ENCODE measurements at places on chromosomes 5 and 9.

- DNase-seq: no peak
Observed at GRCh38 chr5:59300930-59301329, 592.6 kb downstream of the PDE4D start.

GRCh38 chr5:28408186-28408585 is 1369.8 kb upstream of the CDH9 start:
- no peak for DNase-seq

- DNase-seq: no peak
Observed at GRCh38 chr5:155211764-155212163, 198.2 kb downstream of the KIF4B start.

- DNase-seq: no peak
Observed at GRCh38 chr9:8569823-8570222, 770.2 kb upstream of the DMAC1 start.

DNA sequence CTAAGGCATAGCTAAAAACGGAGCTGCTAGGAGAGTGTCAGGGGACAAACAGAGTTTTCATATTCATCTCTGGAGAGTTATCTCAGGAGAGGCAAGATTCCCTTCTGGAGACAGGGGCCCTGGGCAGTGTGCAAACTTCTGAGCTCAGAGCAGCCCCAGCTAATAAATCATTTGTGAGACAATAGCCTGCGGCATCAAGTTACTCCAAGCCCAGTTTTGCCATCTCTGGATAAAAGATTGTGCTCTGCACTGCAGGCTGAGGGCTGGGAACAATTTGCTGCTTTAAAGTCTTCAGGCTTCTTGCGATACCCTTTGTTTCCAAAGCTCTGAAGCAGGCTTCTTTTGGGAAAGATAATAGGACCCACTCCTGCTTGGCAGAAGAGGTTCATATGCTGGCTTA is 164.3 kb upstream of the BRINP1 start:
- DNase-seq: no peak

GRCh38 chr5:143448518-143448917 is 45.0 kb upstream of the NR3C1 start:
- no peak for DNase-seq

DNA sequence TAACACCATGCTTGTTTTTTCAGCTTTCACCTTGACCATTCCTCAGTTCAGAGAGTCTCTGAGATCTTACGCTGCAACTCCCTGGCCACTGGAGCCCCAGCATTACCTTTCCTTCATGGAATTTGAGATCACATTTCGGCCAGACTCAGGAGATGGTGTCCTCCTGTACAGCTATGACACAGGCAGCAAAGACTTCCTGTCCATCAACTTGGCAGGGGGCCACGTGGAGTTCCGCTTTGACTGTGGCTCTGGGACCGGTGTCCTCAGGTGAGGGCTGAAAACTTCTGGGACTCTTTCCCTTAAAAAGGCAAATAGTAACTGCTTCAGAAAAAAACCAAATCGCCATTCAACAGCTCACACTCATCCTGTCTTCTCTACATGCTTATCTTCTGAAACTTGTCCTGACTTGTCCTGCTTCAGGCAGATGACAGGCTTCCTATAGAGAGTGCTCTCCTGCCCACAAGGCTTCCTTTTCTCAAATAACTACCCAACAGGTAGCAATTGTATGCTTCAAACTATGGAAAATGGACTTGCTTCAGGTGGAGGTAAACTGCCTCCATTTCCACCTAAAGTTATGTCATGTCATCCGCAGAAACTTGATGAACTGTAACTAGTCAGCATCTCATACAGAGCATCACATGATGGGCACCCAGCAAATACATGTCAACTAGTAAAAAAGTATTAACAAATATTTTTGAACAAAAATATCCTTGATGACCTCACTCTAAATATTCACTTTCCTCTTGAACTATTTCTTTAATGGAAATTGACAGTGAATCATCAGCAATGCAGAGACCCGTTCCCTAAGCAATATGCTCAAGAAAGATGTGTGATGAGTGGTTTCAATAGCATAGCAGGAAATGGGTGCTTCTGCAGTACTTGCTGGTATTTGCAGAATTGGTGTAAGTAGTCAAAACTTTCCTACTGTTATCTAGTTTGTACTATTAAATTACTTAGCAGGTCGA is 129.2 kb downstream of the LIFR start:
- no peak for DNase-seq

- DNase-seq: no peak
Observed at GRCh38 chr5:82664732-82665131, 386.6 kb upstream of the RPS23 start.

DNA sequence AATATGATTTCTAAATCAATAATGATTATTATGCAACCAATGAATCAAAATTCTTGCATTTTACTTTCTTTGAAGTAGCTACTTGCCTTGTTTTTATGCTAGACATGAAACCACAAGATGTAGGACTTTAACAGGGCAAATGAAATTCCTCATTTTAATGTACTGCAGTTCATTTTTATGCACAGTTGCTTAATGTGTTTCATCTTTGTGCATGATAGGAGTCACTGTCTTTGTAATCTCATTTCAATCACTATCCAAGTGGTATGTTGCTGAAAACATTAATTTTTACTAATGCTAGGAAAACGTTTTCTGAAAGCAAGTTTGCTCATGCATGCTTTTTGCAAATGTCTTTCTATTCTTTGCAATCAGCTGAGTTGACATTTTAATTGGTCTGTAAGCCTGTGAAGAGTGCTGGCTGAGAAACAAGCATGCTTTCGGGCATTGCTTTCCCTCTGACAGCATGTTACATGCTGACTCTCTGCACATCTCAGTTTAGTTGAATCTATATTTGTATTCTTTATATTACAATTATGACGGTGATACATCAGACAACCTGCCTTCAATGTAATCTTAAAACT is 535.0 kb upstream of the CDH18 start:
- no peak for DNase-seq

DNA sequence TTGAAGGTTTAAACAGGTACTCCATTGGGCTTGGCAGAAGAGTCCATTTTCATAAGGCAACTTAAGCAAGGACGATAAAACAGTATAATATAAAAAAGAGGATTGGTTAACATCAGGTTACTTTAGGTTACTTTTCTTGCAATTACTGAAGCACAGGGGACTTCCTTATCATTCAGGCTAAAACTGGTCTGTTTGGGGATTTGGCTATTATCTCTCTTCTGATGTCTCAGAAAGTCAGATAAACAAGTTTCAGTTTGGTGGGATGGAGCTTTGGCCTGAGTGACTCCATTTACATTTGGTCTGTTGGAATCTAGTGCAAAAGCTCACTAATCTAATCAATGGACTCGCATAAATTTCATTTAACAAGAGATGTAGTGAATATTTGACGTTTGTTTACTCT is 8.0 kb downstream of the GAPT start:
- DNase-seq: no peak

DNA sequence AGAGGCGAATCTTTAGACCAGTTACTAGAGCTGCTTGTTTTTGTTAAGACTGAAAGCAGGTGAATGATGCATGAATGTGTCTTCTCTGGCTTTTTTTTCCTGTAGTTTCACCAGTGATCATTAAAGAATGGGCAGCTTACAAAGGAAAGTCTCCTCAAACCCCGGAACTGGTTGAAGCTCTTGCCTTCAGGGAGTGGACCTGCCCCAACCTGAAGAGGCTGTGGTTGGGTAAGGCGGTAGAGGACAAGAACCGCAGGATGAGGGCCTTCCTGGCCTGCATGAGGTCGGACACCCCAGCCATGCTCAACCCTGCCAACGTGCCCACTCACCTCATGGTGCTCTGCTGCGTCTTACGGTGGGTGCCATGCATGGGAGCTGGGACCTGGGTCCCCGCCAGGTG is 33.3 kb upstream of the PHF2 start:
- no peak for DNase-seq

DNA sequence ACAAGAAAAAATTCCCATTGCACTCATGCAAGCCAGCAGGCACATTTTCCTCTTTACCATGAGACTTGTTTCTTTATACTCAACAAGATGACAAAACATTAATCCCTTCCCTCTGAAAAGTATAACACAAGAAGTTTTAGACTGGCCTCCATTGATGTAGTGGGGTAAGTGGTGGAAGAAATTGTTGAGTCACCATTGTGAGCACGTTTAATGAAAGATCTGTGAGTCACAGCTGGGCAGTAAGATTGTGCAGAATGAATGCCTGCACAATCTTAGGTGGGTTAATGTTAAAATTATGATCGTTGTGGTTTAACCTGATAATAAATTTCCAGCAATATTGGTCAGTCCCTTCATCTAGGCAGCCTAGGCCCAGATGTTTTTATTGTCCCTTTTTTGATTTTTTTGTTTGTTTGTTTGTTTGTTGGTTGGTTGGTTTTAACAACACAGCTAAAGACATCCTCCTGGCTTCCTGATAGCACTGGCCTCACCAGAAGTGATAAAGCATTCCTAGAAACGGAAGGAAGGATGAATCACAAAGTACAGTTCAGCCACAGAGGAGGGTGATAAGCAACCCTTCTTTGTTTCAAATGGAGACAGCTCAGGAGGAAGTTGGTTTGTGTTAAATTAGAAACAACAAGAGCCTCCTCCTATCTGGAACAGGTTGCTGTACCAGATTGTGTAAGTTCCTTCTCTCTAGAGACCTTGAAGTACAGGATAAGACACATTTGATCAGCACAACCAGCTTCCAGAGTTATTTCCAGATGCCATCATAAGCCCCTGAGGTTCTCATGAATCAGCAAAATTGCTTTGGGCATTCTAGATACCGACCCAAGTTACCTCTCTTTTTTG is 40.3 kb downstream of the SLC24A2 start:
- DNase-seq: no peak

DNA sequence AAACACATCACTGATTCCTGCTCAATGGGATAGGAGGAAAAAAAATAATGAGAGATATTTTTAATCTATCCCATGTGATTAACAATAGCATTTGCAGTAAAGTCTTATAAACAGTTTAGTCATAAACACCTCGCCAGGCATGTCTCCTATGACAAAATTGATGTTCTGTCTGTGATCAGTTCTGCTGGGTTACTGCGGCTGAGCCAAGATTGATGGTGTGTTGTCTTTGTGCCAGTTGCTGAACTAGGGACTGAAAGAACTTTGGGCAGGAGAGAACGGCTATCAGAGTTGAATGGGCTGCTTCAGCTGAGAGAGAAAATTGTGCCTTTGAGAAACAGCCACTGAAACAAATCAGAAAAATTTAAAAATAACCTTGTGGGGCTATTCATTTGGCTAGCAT is 37.3 kb upstream of the MAMDC2 start:
- no peak for DNase-seq

DNA sequence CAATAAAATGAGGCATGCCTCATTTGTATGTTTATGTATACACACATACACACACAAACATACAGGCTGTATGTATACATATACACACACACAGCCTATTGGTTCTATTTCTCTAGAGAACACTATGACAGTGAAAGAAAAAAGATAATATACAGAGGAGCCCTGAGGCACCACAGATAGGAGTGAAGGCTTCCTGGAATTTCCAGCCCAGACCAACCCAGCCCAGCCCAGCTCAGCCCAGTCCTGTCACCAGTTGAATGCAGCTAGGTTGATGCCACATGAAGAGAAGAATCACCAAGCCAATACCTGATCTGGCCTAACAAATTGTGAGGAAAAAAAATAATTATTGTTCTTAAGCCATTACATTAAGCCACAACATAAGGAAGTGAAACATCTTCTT is 126.9 kb upstream of the PDE4D start:
- DNase-seq: no peak

DNA sequence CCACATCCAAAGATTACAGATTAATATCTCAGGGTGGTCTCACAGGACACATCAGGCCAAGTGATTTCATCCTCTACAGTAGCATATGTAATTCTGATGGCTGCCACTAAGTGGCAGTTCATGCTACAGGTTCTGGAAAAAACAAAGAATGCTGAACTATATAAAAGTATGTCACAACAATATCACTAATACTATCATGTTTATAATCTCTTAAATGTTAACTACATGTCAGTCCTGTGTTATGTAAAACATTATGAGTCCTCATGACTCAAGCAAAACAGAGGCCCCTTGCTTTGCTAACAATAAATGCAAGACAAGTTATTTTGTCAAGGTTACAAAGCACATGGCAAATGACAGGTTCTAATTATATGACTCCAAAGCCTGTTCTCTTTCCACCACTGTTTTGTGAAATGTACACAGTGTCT is 233.2 kb downstream of the FBXL17 start:
- DNase-seq: no peak

- DNase-seq: no peak
Observed at GRCh38 chr5:73917433-73917832, 291.4 kb downstream of the ARHGEF28 start.

DNA sequence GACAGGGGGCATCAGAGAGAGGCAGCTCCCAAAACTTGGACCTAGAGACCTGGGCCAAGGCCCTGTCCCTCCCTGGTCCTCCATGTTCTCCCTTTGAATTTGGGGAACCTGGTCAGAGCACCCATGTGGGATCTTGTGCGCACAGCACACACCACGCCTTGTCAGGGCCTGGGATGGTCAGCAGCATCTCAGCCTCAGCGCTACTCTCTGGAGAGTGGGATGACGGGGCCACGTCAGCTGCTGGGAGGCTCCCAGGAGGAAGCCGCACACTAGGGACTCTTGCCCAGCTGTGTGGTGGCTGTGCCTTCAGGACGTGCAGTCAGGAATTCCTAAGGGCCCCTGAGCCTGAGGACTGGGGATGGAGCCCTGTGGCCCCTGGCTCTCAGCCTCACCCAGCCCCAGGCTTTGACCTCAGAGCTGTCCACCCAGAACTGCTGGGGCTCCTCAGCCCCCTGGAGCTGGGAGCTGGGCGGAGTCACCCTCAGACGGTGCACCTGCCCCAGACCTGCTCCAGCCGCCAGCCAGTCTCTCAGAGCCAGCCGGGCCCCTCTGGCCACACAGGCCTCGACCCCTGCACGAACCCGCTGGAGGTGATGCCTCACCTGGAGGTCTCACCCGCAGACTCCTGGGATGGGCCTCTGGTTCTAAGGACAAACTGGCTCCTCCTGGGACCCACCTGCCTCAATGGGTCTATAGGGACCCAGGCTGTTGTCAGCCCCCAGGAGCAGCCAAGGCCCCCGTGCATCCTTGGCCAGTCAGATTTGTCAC is 38.3 kb upstream of the EGFL7 start:
- DNase-seq: no peak

- no peak for DNase-seq
Observed at GRCh38 chr5:177553671-177554429, 513 bp downstream of the FAM193B start.

- no peak for DNase-seq
Observed at GRCh38 chr5:168951356-168951755, 349.6 kb downstream of the SLIT3 start.

GRCh38 chr9:86500031-86500430 is 145.8 kb upstream of the TUT7 start:
- DNase-seq: no peak

GRCh38 chr5:180026320-180026719 is 45.2 kb downstream of the RNF130 start:
- DNase-seq: no peak

DNA sequence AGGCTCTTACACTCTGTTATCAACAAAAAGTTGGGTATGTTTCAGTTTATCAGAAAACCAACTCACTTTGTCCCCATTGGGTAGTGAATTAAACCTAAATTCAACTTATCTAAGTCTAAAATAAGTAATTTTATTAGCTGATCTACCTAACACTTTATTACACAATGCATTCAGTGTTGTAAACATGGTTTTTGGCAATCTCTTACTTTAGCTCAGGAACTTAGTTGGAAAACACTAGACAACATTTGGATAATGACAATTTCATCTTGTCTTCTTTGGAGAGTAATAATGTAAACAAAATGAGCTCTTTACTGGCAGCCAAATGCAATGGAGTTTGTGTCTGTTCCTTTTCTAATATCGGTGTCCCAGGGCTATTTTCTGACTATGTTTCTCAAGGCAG is 33.0 kb downstream of the FGF10 start:
- DNase-seq: no peak

Measured in stimulated activated CD8-positive, alpha-beta memory T cell treated with anti-CD3 and anti-CD28 coated beads, Interleukin-2, amount 100 ng/mL, for 1 hour (primary cell).